ENCODE measurements at places on chromosomes 12 and 14.

- no peak for DNase-seq
These were observed 164.3 kb upstream of the PLEKHA5 start for GRCh38 chr12:18965203-18965602.

GRCh38 chr12:15962760-15963159 lies 51.6 kb downstream of the DERA start:
- no peak for DNase-seq

GRCh38 chr12:106953352-106954250 lies 2.1 kb upstream of the TMEM263 start:
- no peak for DNase-seq

DNA sequence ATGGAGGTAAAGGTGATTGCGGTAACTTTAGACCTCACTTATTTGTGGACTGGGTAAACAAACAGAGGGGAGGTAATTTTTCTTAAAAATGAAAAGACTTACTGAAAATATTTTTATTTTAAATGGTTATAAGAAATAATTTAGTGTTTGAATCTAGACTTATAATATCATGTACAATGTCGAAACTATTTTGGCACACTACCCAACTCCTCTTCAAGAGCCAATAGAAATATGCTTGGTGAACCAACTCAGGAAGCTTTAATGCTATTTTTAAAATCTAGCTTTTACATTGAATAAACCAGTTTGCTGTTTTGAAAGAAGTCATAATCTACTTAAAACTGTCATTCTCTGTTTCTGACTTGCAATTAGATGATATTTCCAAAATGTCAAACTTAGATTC lies 175.8 kb upstream of the NPAS3 start:
- DNase-seq = no peak

DNA sequence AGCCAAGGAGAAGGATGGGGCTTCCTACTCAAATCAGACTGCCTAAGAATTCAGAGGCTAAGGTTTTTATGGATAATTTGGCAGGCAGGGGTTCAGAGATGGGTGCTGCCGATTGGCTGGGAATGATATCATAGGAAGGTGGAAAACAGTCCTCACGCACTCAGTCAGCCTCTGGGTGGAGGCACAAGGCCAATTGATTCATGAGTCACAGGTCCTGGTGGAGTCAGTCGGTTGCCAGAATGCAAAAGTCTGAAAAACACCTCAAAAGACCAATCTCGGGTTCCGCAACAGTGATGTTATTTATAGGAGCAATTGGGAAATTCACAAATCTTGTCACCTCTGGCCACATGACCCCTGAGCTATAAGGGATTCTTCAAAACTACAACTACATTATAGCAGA lies 105.5 kb downstream of the GXYLT1 start:
- DNase-seq = no peak
